ENCODE measurements at places on chromosomes 4 and X.

GRCh38 chrX:30253257-30253656 is 6.3 kb downstream of the MAGEB1 start:
- no peak for DNase-seq

DNA sequence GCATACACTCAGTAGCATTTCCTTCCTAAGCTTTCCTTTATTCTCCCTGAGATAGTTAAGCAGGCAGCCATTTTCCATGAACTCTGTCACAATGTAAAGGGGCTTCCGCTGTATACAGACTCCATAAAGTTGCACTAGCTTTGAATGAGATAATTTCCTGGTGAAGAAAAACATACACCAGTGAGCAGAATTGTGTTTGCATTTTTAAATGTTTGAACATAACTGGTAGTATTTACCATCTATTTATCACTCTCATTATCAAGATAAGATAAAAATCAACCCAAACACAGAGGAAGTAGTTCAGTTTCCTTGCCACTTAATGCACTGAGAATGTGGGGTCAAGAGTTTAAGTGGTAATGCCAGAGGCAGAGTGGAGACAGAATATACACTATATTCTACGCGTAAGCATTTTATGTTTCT is 54.1 kb downstream of the TXK start:
- DNase-seq, result no peak

GRCh38 chr4:13905543-13905942 is 278.0 kb upstream of the BOD1L1 start:
- no peak for DNase-seq

GRCh38 chr4:42396361-42396751 is 932 bp upstream of the SHISA3 start:
- no peak for DNase-seq

DNA sequence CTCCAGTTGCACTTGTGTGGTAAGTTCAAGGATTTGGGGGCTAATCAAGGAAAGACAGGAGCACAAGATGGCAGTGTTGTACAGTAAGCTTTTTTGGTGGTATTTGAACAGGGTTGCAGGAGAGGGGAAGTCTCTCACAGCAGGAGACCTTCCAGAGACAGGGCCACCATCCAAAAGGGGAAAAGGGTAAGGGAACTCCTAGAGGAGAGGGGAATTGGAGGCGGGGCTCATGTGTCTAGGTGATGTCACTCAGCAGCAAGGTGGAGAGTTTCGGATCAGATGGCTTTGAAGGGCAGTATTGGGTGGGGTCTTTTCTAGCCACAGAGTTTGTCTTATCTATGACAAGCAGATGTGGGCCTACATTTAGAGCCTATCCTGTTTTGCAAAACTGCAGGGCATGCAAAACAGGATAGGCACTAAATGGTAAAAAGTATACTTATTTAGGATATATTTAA is 13.4 kb upstream of the RNF175 start:
- no peak for DNase-seq

DNA sequence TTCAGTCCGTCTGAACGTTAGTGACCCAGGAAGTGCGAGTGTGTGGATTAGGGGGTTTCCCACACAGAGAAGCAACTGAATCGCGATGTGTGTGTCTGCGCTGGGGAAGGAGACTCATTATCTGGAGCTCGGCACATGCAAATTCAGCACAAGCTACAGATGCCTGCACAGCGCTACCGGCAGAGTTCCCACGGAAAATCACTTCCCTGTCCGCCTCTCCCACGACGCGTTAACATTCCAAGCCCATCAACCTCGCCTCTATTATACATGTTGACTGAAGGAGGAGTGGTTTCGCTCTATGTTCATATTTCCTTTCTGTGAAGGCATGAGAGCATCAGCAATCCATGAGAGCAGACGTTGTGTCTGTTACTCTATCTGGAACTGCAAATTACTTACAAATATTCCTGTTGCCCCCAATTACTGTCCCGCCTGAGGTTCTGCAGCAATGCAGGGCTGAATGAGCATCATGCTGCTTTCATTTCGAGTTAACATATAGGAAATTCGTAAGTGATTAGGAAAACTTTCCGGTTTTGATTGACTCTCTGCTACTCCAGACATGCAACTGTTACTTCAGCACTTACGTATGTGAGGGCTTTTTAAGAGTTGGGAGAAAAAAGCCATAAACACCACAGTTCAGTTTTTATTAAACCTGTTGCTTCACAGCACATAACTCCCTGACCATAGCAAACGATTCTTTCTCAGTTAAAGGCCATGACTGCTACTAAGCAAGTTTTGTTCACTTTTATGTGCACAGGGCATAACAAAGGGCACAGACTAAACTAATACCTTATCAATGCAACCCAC is 15.0 kb upstream of the MTNR1A start:
- DNase-seq, result no peak

DNA sequence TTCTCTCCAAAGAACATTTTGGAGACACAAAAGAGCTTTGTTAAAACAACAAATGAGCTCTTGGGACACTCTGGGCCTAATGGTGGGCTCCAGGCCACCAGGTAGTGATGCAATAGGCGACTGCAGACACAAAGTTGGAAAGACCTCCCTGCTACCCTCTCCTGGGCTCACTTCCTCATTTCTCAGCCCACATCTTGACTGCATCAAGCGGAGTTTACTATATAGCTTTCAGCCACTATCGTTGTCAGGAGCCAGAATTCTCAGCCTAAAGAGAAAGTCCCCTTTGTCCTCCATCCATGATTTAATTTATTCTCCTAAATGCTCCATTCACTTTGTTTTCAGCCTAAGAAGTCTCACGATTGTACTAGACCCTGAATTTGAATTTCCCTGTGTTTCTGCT is 114.9 kb downstream of the EFHC2 start:
- DNase-seq, result no peak

DNA sequence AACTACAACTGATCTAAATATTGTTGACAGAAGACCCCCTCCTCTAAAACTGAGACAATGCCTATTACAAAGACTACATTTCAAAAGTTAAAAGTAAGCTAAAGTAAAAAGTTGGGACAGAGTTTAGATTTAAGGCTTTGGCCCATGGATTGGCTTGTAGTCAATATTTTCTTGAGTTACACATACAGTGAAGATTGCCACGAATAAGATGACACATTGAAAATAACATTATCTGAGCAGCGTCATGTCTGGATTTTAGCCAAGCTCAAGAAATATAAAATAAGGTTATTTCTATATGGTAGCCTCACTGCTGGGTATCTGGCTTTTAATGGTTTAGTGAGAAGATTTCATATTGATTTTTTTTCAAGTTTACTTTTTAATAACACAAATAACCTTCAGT is 266.2 kb upstream of the LDB2 start:
- DNase-seq, result no peak

GRCh38 chr4:41323706-41324105 is 67.0 kb downstream of the UCHL1 start:
- no peak for DNase-seq

DNA sequence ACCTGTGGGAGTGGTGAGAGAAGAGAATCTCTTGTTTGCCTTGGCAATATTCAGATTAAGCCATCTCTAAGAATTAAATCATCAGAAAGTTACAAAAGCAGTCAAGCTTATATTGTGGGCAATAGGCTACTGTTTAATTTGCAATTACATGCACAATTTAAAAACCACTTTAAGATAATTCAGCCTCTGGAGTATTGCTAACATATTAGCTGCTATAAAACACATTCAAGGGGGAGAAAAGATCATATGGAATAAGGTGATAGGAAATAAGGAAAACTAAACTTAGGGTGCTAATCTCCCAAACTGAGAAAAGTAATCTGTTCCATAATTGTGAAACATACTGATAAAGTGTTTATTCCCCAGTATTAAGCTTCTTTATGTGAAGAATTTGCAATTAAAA is 103.9 kb downstream of the ARAP2 start:
- DNase-seq, result no peak

DNA sequence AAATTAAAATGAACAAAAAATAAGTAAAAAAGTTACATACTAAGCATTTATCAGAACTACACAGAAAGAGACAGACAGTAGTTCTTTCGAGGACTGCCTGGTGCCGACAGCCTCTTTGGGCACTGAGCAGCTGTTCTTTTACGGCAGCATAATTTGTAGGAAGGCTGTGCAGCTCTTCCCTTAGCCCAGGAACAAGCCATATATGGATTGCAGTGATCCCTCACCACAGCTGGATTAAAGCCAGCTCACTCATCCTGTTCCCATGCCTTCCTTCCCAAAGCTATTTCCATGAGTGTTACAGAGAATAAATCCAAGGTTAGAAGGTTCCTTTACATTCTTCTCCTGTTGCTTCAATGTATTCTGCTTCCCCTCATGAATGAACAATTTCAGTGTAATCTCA is 71.7 kb downstream of the DDX60L start:
- DNase-seq, result no peak

GRCh38 chrX:22315151-22315550 is 42.4 kb downstream of the CBLL2 start:
- no peak for DNase-seq

DNA sequence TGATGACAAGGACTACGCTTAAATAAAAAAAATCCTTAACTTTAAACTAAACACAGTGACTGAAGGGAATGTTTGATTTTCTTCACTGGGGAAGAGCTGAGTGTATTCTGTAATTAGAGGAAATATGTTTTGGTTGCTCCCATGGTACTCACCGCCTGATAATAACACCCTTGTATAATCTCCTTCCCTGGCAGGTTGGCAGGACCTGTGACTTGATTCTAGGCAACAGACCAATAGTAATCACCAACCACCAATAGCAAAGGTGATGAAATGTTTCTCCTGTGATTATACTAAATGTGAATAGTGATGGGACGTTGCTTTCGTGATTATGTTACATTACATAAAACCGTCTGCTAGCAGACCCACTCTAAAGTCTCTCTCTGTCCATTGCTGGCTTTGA is 536.8 kb upstream of the CPEB2 start:
- DNase-seq, result no peak

- no peak for DNase-seq
Observed at GRCh38 chr4:149690726-149691125, 124.9 kb downstream of the IQCM start.

GRCh38 chr4:128810331-128810870 is 901 bp downstream of the JADE1 start:
- DNase-seq, result no peak

DNA sequence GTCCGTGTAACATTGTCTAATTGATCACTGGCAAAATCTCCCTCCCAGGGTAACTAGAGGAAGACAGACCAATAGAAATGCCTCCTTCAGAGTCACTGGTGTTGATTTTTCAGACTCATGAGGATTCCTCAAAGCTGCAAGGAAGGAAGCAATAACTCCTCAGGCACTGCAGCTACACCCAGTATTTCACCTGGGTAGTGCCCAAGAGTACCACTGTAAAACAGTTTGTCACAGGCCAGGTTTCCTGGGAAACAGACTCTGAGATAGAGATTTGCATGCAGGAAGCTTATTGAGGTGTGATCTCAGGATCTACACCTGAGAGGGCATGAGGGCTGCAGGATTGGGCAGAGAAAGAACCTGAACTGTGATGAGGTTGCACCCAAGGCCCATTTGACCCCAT is 240.7 kb upstream of the ATP6AP2 start:
- DNase-seq, result no peak

DNA sequence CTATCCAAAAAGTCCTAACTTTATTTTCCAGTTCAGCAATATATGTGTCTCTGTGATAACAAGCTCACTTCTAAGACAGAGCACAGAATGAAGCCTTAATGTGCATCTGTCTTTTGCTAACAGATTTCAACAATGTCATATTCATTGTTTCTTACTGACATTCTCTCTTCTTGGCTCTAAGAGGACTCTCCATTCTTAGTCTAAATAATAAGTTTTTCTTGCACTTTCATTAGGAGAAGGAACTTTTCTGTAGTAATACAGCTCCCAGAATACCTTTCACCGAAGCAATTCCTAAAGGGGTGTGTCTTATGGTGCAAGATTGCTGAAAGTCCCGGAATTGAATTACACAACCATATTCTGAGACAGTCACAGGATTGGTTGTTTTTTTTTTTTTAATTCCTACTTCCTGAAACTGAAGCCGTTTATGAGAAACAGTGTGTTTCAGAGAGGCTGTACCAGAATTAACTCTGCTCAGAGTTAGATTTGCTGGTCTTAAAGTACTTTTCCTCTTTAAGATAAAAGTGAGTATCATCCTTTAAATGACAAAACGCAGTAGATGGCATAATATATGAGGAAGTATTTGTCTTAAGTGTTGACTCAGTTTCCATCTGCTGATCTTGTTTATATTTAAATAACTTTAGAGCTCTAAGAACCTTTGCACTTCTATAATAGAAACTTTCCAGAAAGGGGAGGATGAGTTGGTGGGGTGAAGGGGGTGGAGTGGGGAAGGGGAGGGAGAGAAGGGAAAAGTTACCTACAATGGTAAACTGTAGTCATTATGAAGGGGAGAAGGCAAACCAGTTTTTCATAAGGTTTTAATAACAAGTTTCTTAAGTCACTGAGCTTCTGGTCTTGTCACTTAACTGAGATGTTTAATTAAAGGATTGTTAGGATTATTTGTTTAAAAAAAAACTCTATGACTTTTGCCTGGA is at the start of gene ALPK1:
Gene ALPK1, plus strand, starts transcription at position 421 of the 932 bp plus-strand sequence.
- DNase-seq, result no peak

- DNase-seq, result no peak
Observed at GRCh38 chr4:67204441-67204840, 340.9 kb downstream of the CENPC start.
